Stomach (tissue), 19 donors: ENCODE measurements at places on chromosomes 11 and 22.

- no peak overlapping the region for H3K27ac ChIP-seq
- H3K36me3 ChIP-seq, result no peaks in the 10 kb centered on the region
- H3K4me1 ChIP-seq, result peaks cover 12% of the 10 kb centered on the region
- DNase-seq, result no peak
Observed at GRCh38 chr22:32671886-32672285, 129.6 kb upstream of the TIMP3 start.

- H3K36me3 ChIP-seq, result peaks cover 66% of the 10 kb centered on the region
- no peak overlapping the region for H3K4me3 ChIP-seq
- H3K27ac ChIP-seq, result peak overlapping the region; percentile 95
- H3K27me3 ChIP-seq, result no peaks in the 10 kb centered on the region
- H3K4me1 ChIP-seq, result peaks cover 100% of the 10 kb centered on the region
Observed at GRCh38 chr22:36334081-36334820, 53.5 kb downstream of the MYH9 start.

DNA sequence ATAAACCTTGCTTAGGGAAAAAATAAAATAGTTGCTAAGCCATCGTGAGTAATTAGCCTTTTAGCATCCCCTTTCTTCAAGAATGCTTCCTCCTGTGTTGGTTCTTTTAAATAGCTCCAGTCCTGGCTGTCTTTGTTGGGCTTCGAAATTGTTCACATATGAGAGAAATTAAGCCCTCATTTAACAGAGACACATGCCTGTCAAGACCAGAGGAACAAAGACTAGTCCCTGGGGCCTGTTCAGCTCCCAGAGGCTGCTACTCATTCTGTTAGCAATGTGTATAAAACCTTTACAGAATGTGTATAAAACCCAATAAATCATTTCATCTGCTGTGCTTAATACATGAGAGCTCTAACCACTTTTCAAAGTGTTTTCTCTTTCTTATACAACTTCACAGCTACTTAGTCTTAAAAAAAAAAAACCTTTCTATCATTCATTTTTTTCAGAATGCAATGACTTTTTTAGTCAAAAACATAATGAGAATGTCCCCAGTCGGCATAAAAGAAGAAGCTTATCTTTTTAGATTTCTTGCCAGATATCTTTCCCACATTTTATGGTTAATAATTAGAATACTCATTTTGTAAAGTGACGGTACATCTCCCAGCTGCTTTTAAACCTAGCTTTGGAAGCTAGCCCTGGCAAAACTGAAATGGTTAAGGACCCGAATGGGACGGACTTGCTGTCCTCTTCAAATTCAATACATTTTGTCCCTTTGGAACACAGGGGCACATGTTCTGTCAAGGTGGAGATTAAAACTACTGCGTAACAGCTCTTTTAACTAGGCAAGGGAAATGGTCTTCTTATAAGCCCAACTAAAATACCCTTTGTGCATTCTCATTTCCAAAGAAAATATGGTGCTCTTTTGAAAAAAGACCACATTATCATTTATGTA, 186.1 kb downstream of the SOX6 start:
- H3K27ac ChIP-seq, result no peak overlapping the region
- no peak for DNase-seq
- no peak overlapping the region for H3K4me3 ChIP-seq
- no peaks in the 10 kb centered on the region for H3K27me3 ChIP-seq
- H3K36me3 ChIP-seq, result no peaks in the 10 kb centered on the region

DNA sequence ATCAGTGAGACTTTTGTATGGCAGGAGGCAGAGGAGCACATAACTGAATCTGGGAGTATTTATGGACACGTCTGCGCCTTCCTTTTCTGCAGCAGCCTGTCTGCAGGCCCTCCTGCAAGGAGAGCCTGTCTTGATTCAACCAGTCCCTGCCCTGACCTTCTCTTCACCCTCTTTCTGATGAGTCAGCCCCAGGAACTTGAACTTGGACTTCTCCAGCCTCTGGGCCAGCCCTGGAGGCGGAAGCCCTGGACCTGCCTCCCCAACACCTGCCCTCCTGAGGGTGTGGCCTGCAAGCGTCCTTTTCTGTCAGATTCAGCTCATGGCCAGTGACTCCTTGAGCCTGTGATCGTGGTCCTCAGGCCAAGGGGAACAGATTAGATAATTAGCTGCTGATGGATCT, 20.0 kb downstream of the DAGLA start:
- peak overlapping the region; percentile 86 for H3K27ac ChIP-seq
- H3K4me1 ChIP-seq, result peaks cover 62% of the 10 kb centered on the region
- DNase-seq, result peak; percentile 83
- H3K27me3 ChIP-seq, result no peaks in the 10 kb centered on the region

GRCh38 chr22:30640839-30641430, 5.4 kb downstream of the SLC35E4 start:
- H3K4me3 ChIP-seq, result no peak overlapping the region
- H3K27me3 ChIP-seq, result no peaks in the 10 kb centered on the region
- H3K27ac ChIP-seq, result no peak overlapping the region
- no peaks in the 10 kb centered on the region for H3K36me3 ChIP-seq
- peaks cover 23% of the 10 kb centered on the region for H3K4me1 ChIP-seq
- no peak for DNase-seq

GRCh38 chr11:1293619-1294015, 15.8 kb downstream of the TOLLIP start:
- H3K27me3 ChIP-seq, result no peaks in the 10 kb centered on the region
- H3K27ac ChIP-seq, result no peak overlapping the region
- H3K4me1 ChIP-seq, result peaks cover 19% of the 10 kb centered on the region
- no peak overlapping the region for H3K4me3 ChIP-seq

DNA sequence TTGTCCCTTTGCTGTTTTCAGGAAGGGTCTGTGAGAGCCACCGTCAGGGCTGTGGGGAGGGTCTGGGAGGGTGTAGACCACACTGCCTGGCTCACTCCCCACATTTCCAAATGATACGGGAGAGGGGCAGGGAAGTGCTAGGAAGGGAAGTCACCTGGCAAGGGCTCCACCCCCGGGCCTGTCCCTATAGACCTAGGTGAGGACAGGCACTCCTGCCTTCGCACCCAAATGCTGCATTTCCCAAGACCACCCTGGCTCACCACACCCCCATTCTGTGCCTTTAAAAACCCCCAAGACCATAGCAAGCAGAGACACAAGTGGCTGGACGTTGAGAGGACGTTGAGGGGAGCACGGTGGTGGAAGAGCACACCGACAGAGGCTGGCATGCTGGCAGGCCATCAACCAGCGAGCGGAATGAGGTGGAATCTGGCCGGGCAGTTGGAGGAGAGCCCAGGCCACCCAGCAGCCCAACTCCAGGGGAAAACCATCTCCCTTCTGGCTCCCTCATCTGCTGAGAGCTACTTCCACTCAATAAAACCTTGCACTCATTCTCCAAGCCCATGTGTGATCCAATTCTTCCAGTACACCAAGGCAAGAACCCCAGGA, 45.7 kb downstream of the GNB1L start:
- H3K4me1 ChIP-seq, result peaks cover 17% of the 10 kb centered on the region
- H3K27ac ChIP-seq, result no peak overlapping the region
- no peaks in the 10 kb centered on the region for H3K27me3 ChIP-seq
- peaks cover 23% of the 10 kb centered on the region for H3K36me3 ChIP-seq
- DNase-seq, result no peak
- H3K4me3 ChIP-seq, result no peak overlapping the region

GRCh38 chr11:14636119-14636518, 7.5 kb upstream of the PDE3B start:
- H3K27ac ChIP-seq, result no peak overlapping the region
- no peak for DNase-seq
- peaks cover 23% of the 10 kb centered on the region for H3K4me1 ChIP-seq
- no peaks in the 10 kb centered on the region for H3K27me3 ChIP-seq
- no peak overlapping the region for H3K4me3 ChIP-seq

- no peaks in the 10 kb centered on the region for H3K27me3 ChIP-seq
- H3K4me1 ChIP-seq, result no peaks in the 10 kb centered on the region
- DNase-seq, result no peak
Observed at GRCh38 chr11:79199729-79200354, 241.0 kb downstream of the TENM4 start.

DNA sequence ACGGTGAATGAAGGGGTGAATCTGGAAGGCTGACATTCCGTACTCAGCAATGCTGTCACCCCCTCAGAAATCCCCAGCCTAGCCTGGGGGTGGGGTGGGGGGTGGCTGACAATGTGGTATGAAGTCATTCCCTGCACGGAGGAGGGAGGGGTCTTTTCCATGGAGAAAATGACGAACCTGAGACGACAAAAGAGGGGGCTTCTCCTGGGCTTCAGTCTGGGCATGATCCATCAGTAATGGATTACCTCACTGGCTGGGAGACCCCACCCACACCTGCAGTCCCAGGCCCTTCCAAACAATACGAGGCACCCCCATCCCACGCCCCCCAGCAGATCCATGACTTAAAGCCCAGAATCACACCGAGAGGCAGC, 1.0 kb downstream of the KIAA0930 start:
- H3K36me3 ChIP-seq, result no peaks in the 10 kb centered on the region
- H3K4me3 ChIP-seq, result peak overlapping the region; percentile 88
- no peaks in the 10 kb centered on the region for H3K27me3 ChIP-seq
- peak overlapping the region; percentile 38 for H3K27ac ChIP-seq
- H3K4me1 ChIP-seq, result peaks cover 47% of the 10 kb centered on the region

DNA sequence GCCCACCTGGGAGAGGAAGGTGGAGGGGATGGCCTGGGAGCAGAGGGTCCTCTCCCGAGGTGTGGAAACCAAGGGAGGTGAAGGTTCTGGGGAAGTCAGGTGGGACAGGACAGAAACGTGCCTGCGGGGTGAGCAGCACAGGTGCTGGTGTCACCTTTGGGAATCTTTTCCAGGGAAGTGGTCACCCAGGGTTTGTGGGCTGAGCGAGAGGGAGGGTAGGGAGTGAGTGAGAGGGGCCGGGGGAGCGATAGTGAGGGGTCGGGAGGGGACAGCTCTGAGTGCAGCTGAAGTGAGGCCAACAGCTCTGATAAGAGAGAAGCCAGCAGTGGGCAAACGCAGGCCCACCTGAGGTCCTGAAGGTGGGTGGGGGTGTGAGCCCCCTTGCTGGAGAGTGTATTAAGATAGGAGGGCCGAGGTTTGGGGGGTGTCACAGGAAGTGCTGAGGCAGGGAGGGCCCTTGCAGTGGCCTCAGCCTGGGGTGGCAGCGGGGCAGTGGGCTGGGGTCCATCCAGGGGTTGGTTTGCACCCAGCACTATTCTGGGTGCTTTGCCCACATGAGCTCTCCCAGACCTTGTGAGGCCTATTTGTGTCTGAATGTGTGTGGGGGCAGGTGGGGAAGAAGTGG, 1.6 kb upstream of the SHANK3 start:
- H3K4me3 ChIP-seq, result no peak overlapping the region
- DNase-seq, result no peak
- peaks cover 66% of the 10 kb centered on the region for H3K27me3 ChIP-seq
- peaks cover 19% of the 10 kb centered on the region for H3K4me1 ChIP-seq
- H3K36me3 ChIP-seq, result no peaks in the 10 kb centered on the region

DNA sequence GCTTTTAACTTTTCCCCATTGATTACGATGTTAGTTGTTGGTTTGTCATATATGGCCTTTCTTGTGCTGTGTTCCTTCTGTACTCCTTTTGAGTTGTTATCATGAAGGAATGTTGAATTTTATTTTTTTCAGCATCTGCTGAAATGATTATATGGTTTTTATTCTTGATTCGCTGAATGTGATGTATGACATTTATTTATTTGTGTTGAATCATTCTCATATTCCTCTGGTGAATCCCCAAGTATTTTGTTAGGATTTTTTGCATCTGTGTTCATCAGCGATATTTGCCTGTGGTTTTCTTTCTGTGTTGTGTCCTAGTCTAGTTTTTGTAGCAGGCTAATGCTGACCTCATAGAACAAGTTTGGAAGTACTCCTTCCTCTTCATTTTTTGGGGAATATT, 78.2 kb downstream of the GGT1 start:
- peaks cover 26% of the 10 kb centered on the region for H3K27me3 ChIP-seq
- peaks cover 4% of the 10 kb centered on the region for H3K4me1 ChIP-seq
- H3K27ac ChIP-seq, result no peak overlapping the region
- H3K4me3 ChIP-seq, result no peak overlapping the region
- no peak for DNase-seq

- no peaks in the 10 kb centered on the region for H3K27me3 ChIP-seq
- no peak overlapping the region for H3K27ac ChIP-seq
- no peaks in the 10 kb centered on the region for H3K36me3 ChIP-seq
- no peak for DNase-seq
Observed at GRCh38 chr11:93099806-93100205, 98.0 kb downstream of the SLC36A4 start.
